WTC11 (cell line): ENCODE measurements at places on chromosomes 6 and 20. TPM values are rescaled to one million over a fixed set of nuclear protein-coding genes. Genes with fewer than 3 reads are reported as not detected.

The SNX21 gene
- total RNA-seq: 17.9 to 23.1 TPM (median 21.7 TPM) in 3 replicates

The MYLK4 gene
- 0.05 to 0.13 TPM (median 0.11 TPM) in 3 replicates for total RNA-seq

The RNF217 gene
- 7.4 to 12.2 TPM (median 11.0 TPM) in 3 replicates for total RNA-seq

The ACTR5 gene
- 9.8 to 12.0 TPM (median 11.5 TPM) in 3 replicates for total RNA-seq

The OCSTAMP gene
- 0.09 to 0.16 TPM in 2 of 3 replicates, not detected in the other for total RNA-seq

The PRPH2 gene
- 1.0 to 1.9 TPM (median 1.6 TPM) in 3 replicates for total RNA-seq

The SSTR4 gene
- not detected in 3 replicates for total RNA-seq

The ZC3H12D gene
- 0.13 to 0.21 TPM (median 0.14 TPM) in 3 replicates for total RNA-seq

The BPIFB4 gene
- total RNA-seq: not detected in 3 replicates

The JAG1 gene
- 38.3 to 45.2 TPM (median 41.6 TPM) in 3 replicates for total RNA-seq

The GINS1 gene
- total RNA-seq: 69.8 to 71.6 TPM (median 70.4 TPM) in 3 replicates

The PTPRT gene
- total RNA-seq: 0.89 to 1.1 TPM (median 1.0 TPM) in 3 replicates

The RPS18 gene
- total RNA-seq: 2,857 to 3,321 TPM (median 3,240 TPM) in 3 replicates

The SYCP2L gene
- total RNA-seq: 5.4 to 6.7 TPM (median 6.3 TPM) in 3 replicates

The SLC22A23 gene
- 33.6 to 38.2 TPM (median 33.8 TPM) in 3 replicates for total RNA-seq

The NKAIN4 gene
- 7.2 to 11.0 TPM (median 9.6 TPM) in 3 replicates for total RNA-seq

GRCh38 chr6:116145803-116146675, 20.1 kb upstream of the COL10A1 start:
- no peak for DNase-seq

GRCh38 chr6:85561750-85562357, 31.8 kb downstream of the SNX14 start:
- DNase-seq: no peak

- DNase-seq: no peak
Observed at GRCh38 chr20:48052475-48052835, 267.2 kb upstream of the SULF2 start.

DNA sequence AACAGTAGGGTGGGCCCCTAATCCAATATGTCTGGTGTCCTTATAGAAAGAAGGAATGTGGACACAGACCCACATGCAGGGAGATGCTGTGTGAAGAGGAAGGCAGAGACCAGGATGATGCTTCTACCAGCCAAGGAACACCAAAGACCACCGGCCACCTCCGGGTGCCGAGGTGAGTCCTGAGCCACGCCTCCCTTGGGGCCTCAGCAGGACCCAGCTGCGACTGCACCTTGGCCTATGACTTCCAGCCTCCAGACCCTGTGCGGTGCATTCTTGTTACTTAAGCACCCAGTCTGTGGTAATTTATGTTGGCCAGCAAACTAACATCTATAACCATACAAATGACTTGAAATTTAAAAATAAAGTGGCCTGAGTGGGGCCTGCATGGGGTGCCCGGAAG, 79.5 kb upstream of the QKI start:
- no peak for DNase-seq

GRCh38 chr20:54028276-54029011, 42.0 kb downstream of the BCAS1 start:
- no peak for DNase-seq

GRCh38 chr6:140486450-140487361, 1112.3 kb upstream of the CITED2 start:
- DNase-seq: no peak

DNA sequence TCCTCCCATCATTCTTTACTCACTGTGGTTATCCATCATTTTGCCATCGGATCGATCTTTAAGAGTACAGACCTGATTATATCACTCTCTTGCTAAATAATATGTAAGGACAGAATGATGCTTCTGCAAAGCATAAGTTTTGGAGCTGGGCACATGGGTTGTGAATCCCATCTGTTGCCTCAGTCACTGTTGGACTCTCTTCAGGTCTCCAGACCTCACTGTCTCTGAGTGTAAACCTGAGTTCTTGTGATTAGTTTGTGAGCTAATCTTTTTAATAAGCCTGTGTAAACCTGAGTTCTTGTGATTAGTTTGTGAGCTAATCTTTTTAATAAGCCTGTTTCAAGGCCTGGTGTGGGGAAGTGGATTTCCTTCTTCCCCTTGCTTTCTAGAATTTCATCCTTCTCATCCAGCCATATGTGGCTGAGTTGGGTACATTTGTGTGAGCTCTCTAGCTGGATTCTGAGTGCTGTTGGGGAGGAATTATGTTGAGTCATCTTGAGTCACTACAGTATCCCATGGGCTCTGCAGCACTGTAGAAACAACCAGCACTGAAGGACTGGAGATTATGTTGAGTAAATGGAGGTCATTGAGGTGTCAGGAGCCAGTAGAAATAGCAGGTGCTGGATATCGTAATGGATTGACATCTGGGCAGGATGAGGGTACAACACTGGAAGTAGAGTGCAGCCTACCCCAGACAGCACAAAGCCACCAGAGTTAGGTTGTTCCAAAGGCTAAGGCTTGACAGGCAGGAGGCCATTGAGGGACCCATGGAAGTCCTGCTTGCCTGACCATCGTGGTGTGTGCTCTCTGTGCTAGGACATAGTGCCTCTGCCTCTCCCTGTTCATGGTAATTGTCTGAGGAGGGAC, 52.4 kb downstream of the SCAND1 start:
- no peak for DNase-seq

DNA sequence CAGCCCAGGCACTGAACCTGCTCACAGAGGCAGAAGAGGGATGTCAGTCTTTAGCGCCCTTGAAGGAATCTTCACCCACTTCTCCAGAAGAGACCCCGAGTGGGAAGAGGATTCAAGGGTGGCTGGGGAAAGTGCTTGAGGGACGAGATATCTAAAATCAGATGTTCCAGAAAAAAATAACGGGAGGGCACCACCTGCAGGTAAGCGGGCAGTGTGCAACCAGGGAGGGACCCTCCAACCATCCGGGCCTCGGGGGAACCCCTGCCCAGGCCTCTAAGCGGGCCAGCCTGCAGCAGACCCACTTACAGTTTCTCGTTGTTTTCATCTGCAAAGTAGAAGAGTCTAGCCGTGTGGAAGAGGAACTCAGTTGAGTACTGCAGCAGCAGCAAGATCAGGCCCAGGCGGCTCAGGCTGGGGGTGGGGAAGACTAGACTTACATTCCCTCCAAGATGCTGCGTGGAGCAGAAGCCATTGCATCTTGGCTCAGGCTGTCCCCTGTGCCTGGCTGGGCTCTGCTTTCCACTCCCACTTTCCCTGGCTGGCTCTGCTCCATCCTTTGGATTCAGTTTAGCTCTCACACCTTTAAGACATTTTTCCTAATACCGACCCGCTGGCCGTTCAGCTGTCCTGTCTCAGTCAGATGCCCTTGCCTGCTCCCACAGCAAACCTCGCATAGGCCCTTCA, 71.0 kb downstream of the TRAM2 start:
- DNase-seq: no peak

GRCh38 chr6:125818225-125818657, 27.5 kb downstream of the NCOA7 start:
- no peak for DNase-seq

DNA sequence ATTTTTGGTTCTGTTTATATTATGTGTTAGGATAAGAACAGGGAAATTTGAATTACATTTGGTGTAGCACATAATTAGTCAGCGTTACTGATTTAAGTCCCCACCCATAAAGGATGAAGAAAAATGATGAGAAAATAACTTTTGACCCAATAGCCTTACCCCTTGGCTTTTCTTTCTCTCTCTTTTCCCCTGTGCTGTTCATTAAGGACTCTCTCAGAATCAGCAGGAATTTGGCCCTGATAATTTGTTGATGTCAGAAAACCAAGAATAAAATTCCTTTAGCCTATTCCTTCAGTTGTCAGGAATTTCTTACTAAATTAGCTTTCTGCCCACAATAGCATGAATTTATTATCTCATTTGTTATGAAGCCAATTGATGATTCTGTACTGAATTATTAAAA, 18.5 kb downstream of the PLCB1 start:
- no peak for DNase-seq

GRCh38 chr6:106339334-106340029, 13.9 kb upstream of the ATG5 start:
- peak; percentile 57 for DNase-seq

GRCh38 chr6:15442467-15442866, 196.6 kb downstream of the JARID2 start:
- no peak for DNase-seq

GRCh38 chr6:64786736-64787135, 920.3 kb downstream of the EYS start:
- DNase-seq: no peak

GRCh38 chr20:22106308-22106938, 401.0 kb downstream of the PAX1 start:
- no peak for DNase-seq

DNA sequence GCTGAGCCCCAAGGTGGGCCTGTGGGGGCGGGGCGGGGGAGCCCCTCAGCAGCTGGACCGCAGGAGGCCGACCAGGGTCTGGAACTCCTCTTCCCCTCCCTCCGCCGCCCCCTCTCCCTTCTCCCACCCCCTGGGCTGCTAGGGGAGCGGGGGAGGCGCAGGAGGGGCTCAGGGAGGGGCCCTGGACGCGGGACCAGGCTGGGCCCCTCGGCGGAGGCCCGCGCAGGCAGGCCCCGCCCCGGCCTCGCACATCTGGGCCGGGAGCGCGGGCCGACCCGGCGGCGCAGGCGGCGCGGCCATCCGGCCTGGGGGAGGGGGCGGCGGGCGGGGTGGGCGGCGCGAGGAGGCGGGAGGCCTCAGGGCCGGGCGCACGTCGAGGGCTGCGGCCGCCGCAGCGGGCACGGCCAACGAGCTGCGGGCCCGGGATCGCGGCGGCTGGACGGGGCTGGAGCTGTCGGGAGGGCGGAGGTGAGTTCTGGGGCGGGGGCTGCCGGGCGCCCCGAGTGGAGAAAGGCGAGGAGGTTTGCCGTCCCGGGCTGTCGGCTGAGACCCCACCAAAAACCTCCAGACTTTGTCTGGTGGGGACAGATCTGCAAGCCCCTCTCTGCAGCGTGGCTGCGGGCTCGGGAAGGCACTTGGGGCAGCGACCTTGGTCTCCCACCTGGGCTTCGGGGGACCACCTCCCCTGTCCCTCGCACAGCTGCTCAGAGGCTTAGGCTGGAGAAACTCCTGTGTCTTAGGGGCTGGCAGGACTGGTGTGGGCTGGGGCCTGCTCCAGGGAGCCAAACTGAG, at the start of gene HSPA12B:
Gene HSPA12B (plus strand): TSS at position 359 of the 792 bp plus-strand sequence. CDS start 5,990 bp downstream, outside the sequence.
- DNase-seq: peak; percentile 51

DNA sequence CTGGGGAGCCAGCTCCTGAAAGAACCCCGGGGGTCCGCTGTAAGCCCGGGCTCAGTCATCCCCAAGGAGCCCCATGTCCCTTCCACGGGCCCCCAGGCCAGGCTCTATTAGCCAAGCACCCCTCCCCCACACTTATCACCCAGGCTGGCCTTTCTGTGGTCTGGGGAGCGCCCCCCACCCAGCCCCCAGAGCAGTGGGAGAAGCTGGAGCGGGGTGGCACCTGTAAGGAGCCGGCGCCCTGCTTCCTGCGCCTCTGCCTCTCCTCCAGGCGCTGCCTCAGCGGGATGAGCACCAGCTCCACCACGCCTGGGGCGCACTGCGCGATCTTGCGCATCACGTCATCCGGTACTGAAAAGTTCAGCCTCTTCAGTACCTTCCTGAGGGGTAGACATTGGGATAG, 2.3 kb downstream of the SPEF1 start:
- DNase-seq: no peak

GRCh38 chr20:52102559-52102958, 89.0 kb downstream of the ZFP64 start:
- no peak for DNase-seq

GRCh38 chr6:150176152-150176551, 33.3 kb downstream of the PPP1R14C start:
- DNase-seq: no peak

GRCh38 chr6:24554474-24554873, 59.7 kb downstream of the ALDH5A1 start:
- no peak for DNase-seq

- DNase-seq: no peak
Observed at GRCh38 chr6:15340775-15341174, 94.9 kb downstream of the JARID2 start.

DNA sequence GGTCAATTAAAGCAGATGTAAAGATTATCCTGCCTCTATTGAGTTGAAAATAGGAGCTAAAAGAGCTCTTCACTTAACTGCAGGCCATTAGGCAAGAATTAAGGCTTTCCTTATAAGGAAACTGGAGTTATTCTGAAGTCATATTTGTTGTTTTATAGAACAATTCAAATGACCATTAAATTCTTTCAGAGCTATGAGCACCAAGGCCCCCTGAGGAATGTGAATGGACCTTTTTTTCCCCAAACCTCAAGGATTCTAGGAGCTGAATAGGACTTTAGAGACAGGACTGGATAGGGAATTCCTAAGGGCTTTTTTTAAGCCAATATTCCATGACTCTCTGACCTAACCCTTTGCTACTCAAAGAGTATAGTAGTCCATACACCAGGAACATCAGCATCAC, 565.7 kb upstream of the BTBD3 start:
- DNase-seq: no peak

DNA sequence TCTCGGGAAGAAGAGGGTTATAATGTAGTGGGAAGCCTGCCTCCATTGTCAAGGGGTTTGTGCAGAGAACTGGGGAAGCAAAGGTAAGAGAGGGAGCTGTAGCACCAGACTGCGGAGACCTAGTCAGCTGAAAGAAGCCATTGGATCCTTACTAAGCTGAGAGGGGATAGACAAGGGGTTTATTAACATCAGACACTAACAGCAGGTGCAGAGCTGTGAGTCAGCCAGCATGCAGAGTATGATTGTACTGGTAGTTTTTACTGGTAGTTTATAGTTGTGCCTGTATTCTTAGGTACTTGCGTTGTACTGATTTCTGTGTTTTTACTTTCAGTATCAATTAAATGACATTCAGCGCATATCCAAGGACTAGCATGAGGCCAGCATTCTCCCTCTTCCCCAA, 17.8 kb upstream of the COL19A1 start:
- no peak for DNase-seq

- DNase-seq: no peak
Observed at GRCh38 chr6:137510923-137511322, 16.7 kb upstream of the OLIG3 start.

DNA sequence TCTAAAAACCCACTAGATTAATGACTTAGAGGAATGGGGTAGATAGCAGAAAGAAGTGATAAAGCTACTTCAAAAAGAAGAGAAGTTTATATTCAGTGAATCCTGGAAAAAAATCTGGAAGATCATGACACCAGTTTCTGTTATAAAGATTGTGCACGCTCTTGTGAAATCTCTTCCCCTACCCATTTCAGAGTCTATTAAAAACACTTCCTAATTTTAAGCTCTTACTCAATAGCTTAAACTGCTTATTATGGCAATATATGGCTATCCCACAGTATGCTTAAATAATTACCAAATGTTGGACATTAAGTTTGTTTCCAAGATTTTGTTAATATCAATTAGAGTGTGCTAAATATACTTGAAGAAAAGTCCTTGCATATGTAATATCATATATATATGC, 585.3 kb upstream of the MAN1A1 start:
- DNase-seq: no peak

GRCh38 chr20:6942266-6942665, 174.8 kb downstream of the BMP2 start:
- no peak for DNase-seq

DNA sequence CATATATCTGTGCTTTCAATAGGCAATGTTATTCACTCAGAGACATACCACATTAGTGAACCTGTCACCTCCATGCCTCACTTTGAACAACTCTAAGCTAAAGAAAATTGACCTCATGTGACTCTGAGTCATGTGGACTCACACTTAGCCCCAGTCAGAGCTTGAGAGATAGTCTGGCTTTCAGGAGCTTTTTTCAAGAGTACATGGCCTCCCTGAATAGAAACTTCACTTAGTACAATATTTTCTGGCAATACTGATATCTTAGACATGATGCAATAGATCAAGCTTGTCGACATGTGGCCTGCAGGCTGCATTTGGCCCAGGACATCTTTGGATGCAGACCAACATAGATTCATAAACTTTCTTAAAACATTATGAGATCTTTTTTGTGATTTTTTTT, 8.5 kb downstream of the SPTLC3 start:
- no peak for DNase-seq
